Aorta (tissue), 5 donors: ENCODE measurements at places on chromosomes 6 and 20.

- no peak for DNase-seq
Measured at GRCh38 chr20:23027721-23028120, 7.4 kb upstream of the SSTR4 start.

DNA sequence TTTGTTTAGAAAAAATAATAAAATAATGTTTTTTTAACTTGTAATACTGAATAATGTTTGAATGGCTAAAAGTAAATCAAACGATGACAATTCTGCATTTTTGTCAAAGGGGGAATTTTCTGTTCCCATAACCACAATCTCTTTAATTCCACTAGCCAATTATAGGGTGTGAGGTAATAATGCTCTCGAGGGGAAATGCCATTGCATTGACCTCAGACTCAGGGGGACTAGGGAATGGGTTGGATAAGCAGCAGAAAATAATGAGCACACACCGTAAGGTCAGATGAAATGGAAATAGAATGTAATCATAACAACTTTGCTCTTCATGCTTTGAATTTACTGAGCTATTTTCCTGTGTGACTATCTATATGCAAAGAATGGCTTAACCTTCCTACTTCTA, 584.7 kb downstream of the RFPL4B start:
- no peak for DNase-seq

- DNase-seq: no peak
Measured at GRCh38 chr6:155041741-155042279, 46.7 kb downstream of the TIAM2 start.

GRCh38 chr6:79522609-79523008, 14.6 kb downstream of the LCA5 start:
- DNase-seq: no peak

DNA sequence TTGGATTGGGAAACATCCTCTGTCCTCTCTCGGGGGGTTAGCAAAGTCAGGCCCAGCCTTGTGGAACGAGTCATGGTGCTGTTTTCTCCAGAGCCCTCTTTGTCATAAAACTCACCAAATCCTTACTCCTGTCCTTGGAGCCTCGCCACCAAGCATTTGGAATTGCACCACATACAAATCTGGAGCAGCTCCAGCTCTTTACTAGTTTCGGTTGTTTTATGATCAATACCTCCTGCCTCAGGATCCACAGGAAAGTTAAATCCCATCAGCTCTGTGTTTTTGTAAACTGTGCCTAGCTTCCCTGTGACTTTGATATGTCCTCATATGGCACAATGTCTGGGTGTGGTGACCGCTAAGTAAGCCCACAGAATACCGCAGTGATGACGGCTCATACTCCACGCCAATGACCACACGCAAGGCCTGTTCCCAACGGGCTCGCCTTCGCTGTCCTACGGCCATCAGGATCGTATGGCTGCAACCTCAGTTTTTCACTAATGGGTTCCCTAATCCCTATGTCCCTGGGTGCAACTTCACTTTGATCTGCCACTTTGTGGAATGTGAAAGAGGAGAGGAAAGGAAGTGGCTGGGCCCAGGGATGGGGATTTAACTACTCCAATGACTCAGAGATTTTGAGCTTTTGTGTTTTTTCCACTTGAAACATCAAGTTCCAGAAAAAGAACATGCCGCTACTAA, 111.3 kb upstream of the FOXQ1 start:
- no peak for DNase-seq

- no peak for DNase-seq
Measured at GRCh38 chr6:44415873-44416502, 28.5 kb downstream of the CDC5L start.

DNA sequence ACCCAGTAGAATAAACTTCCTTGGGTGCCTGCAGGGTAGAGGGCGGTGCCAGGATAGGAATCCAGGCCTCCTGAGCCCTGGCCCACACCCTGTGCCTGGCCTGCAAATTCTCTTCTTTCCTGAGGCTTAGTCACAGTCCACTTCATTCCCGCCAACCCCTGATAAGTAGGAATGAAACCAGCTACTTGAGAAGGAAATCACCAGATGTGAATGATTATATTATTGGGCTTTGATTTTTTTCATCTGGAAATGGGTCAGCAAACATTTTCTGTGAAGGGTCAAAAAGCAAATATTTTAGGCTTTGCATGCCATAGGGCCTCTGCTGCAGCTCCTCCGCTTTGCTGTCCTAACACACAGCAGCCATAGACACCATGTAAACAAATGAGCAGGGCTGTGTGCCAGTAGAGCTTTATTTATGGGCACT, 50.2 kb downstream of the STK35 start:
- peak; percentile 69 for DNase-seq

DNA sequence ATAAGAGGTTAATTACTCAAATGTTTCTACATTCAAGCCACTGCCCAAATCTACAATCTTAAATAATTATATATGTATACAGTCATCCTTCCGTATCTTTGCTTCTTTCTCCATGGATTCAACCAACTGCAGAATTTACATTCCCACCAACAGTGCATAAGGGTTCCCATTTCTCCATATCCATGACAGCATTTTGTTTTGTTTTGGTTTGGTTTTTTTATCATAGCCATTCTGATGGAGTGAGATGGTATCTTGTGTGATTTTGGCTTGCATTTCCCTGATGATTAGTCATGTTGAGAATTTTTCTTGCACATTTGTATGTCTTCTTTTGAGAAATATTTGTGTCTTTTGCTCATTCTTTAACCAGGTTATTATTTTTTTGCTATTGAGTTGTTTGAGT, 198.5 kb downstream of the C6orf118 start:
- no peak for DNase-seq

- DNase-seq: no peak
Measured at GRCh38 chr6:98454809-98455322, 379.5 kb upstream of the POU3F2 start.

GRCh38 chr20:64231621-64232550, 23.7 kb upstream of the PCMTD2 start:
- no peak for DNase-seq

DNA sequence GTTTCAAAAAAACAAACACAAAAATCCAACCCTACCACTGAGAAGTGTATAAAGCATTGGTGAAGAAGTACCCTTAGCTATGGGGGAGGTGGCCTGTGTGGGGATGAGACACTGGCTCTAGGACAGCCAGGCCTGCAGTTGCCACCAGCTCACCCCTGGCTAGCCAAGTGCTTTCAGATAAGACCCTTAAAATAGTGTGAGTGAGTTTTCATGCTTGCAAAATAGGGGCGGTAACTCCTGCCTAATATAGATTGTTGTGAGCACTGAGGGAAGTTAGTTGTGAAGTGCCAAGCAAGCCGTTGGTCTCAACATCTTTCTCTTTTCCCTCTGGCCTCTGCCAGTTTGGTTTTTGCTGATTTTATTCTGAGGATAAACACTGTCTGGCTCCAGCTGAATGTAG, 11.3 kb downstream of the PPP1R3G start:
- no peak for DNase-seq

DNA sequence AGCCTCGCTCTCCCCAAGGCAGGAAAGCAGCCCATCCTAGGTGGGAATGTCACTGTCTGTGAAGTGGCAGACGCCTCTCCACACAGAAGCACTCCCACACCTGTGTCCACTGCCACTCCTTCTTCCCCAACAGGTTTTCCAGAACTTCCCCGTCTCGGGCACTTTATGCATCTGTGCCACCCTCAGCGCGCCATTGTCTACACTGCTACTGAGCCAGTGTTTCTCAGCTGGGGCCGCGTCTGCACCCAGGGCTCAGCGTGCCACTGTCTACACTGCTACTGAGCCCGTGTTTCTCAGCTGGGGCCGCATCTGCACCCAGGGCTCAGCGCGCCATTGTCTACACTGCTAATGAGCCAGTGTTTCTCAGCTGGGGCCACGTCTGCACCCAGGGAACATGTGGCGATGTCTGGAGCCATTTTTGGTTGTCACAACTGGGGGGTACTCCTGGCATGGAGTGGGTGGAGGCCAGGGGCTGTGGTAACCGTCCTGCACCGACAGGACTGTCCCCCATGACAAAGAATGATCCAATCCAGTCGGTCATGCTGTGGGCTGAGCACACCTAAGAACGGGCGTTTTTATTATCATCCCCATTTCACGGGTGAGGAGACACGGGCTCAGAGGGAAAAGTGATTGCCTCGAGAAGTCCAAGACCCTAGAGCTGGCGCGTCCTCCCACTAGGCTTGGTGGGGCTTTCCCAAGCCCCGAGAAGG, 41.7 kb upstream of the ZBP1 start:
- DNase-seq: no peak

- DNase-seq: no peak
Measured at GRCh38 chr6:154682633-154683125, 50.5 kb upstream of the SCAF8 start.

GRCh38 chr6:47379328-47379727, 69.6 kb upstream of the TNFRSF21 start:
- no peak for DNase-seq

- DNase-seq: no peak
Measured at GRCh38 chr6:107820338-107821261, 3.5 kb downstream of the SCML4 start.

GRCh38 chr20:44835116-44835515, 24.8 kb upstream of the RIMS4 start:
- no peak for DNase-seq

GRCh38 chr6:83978324-83978734, 55.2 kb upstream of the MRAP2 start:
- DNase-seq: no peak

DNA sequence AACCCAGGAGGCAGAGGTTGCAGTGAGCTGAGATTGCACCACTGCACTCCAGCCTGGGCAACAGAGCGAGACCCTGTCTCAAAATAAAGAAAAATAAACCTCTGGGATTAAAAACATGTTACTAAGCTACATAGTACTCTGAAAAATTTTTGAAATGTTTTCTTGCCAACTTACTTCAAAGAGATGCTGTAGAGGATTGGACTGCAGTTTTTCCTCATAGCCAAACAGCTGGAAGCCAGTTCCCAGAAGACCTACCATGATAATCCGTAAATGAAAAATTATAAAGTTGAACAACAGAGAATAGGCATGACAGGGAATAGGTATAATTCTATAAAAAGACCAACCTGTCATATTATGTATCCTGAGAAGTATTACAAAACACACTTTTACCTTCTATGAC, 48.0 kb downstream of the RARS2 start:
- no peak for DNase-seq

DNA sequence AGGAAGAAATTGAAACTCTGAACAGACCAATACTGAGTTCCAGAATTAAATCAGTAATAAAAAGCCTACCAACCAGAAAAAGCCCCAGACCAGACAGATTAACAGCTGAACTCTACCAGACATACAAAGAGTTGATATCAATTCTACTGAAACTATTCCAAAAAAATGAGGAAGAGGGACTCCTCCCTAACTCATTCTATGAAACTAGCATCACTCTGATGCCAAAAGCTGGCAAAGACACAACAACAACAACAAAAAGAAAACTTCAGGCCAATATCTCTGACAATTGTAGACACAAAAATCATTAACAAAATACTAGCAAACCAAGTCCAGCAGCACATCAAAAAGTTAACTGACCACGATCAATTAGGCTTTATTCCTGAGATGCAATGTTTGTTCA, 246.0 kb upstream of the RUNX2 start:
- no peak for DNase-seq

- DNase-seq: no peak
Measured at GRCh38 chr6:36273802-36274514, 4.1 kb downstream of the PNPLA1 start.

- DNase-seq: peak; percentile 69
Measured at GRCh38 chr20:676315-676937, 824 bp upstream of the SCRT2 start.

- no peak for DNase-seq
Measured at GRCh38 chr20:50805349-50805684, 10.5 kb downstream of the BCAS4 start.

DNA sequence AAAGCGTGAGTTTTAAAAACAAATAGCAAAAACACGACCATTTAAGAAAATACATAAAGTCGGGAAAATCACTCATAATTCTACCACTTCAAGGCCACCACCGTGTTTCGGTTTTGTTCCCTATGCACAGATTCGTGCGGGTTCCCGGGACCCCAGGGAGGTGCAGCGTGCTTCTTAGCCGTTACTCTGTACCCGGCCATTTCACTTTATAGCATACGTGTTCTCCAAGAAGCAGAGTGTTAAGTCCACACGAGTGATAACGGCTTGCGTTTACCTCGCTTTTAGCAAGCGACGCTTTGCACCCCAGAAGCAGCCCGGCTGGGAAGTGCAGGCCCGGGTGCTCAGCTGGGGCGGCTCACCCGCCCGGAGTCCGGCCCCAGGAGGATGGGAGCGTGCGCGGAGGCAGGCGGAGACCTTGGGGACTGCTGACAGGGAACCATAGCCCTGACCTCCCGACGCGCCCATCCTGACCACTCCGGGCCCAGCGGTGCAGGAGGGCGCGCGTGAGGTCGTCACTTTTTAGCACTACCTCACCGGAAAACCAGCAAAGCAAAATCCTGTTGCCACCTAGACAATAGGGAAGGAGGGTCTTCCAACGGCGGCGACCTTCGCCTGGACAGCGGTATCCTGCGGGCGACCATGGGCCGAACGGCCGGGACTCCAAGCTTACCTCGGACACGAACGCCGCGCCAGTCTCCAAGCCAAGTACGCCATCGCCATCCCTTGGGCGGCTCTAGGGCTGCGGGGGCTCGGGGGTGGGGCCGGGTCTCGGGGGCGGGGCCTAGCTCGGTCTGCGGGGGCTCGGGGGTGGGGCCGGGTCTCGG, at the start of gene ECI2:
ECI2 (minus strand) TSS at position 735 of the 824 bp plus-strand sequence; CDS start at position 720, 15 bp downstream.
- DNase-seq: peak; percentile 90

DNA sequence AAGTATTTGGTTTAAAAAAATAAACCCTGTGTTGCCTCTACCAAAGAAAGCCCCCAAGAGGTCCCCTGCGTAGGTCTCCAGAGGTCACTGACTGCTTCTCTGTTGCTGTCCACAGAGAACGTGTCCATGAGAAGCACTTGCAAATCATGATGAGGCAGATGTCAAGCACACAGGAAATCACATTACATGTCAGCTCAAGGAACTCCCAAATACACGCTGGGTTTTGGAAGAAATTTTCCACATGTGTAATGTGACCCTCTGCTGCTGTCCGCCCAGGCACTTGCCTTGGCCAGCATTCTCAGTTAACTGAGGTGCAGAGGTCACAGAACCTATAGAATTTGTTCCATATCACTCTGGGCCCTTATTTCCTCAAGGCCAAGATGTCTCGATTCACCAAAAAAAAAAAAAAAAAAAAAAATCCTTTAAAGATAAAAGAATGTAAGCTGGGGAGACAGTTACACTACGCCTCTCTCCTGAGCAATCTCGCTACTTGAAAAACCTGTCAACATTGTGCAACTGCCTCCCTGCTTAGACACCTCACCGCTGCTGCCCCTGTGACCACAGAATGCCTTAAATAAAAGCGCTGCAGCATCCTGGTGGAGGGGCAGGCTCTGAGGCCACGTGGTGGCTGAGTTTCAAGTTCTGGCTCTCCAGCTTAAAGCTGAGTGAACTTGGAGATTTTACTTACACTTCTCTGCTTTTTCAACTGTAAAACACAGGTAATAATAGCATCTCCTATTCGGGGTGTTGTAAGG, 42.3 kb downstream of the SLC22A23 start:
- DNase-seq: no peak

GRCh38 chr20:46328200-46328882, 20.0 kb upstream of the CDH22 start:
- DNase-seq: no peak
